BJ (cell line): ENCODE measurements at places on chromosomes 12 and 14. TPM values are rescaled to one million over a fixed set of nuclear protein-coding genes. Genes with fewer than 3 reads are reported as not detected.

GRCh38 chr14:80315681-80316080, 104.4 kb upstream of the DIO2 start:
- peak; percentile 52 for DNase-seq

DNA sequence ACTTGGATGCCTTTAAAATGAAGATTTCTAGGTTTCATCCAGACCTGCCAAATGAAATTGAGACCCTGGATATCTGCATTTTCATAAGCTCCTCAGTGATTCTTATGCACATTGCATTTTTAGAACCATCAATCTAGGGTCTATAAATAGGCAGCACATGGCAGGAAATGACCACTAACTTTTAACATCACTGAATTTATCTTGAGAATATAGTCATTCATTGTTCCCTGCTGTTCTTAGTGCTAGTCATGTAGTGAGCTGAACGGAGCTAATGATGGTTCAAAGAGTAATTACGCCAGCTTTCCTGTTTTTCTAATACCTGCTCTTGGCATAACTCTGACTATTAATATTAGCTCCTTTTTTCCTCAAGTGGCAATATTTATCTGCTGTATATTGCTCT, 91.6 kb downstream of the TPH2 start:
- DNase-seq = no peak

DNA sequence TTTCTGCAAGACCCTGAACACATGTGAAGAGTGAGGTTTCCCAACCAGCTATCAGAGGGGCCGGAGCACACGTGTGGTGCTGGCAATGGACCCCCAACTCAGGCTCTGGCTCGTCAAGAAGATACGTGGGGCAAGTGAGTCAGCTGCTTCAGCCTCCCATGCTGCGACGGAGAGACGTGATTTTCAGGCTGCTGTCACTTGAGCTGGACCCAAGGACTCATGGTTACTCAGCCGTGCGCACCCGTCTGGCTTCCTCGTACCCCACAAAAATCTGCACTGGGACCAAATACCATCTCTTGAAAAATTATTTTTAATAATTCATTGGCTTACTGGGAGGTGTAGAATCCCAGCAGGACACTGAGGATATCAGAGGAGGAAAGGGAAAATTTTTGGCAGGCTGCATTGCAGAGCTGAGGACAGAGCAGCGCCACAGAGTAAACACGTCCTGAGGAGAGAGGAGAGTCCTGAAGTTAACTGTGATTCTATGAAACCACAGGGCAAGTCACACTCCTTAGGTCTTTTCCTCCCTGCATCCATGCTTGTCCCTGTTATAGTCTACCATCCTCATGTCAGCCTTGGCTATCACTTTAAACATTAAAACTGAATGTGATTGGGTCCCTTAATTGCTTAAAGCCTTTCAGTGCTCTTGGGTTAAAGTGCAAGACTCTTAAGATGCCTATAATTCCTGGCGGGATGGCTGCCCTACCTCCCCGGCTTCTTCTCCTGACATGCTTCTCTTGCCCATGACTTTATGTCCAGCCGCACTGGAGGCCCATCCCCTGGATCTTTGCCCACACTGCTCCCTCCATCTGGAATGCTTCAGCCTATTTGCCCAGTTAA, 95.3 kb upstream of the SLC35F4 start:
- DNase-seq = no peak

- peak; percentile 52 for DNase-seq
Measured at GRCh38 chr14:100547633-100548294, 39.5 kb downstream of the BEGAIN start.

Gene HPD
- 0.05 TPM in 1 of 2 replicates, not detected in the other for polyA plus RNA-seq

Gene DPF3
- polyA plus RNA-seq = 3.6 and 4.3 TPM in 2 replicates

Gene HAL
- 0.12 and 0.15 TPM in 2 replicates for polyA plus RNA-seq

Gene SELPLG
- polyA plus RNA-seq = 5.2 and 8.1 TPM in 2 replicates

Gene C1S
- polyA plus RNA-seq = 329 and 341 TPM in 2 replicates

Gene FOXG1
- polyA plus RNA-seq = 0.01 TPM in 1 of 2 replicates, not detected in the other

GRCh38 chr12:110466791-110467190, 1.3 kb downstream of the GPN3 start:
- DNase-seq = no peak

DNA sequence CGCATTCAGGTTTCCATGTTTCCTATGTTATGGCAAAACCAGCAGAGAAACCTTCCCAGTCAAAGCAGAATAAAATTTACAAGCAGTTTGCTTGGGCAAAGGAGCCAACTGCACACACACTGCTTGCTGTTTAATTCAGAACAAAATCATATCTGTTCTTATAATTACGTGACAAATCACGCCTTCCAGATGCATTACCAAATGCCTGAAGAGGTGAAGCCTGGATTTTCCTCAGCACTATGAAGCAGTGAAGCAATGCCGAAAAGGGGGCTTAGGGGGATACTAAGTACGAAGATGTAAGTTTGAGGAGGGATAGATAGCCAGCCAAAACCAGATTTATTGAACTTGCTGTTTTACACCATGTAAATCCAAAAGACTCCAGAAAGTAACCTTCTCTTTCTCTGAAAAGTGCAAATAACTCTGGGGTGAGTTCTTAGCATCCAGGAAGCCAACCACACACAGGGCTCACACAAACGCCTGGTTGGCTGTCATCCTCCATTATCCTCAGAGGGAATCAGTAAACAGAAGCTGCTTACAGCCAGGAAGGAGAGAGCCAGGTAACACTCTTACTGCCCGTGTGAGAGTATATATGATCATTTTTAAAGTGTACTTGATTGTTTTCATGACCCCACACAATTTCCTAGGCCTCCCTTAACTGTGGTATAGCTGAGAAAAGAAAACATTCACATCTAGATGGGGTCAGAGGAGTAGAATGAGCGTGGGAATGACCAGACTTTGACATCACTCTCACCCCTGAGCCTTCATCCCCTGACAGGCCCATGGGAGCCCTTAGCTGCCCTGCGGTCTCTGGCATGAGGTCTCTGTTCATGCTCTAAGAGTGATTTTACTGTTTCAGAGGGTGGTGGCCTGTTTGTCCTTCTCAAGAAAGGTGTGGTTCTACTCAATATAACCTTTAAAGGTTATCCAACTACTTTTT, 442.5 kb downstream of the EGLN3 start:
- no peak for DNase-seq

Gene SERPINA9
- 0.09 and 0.12 TPM in 2 replicates for polyA plus RNA-seq

DNA sequence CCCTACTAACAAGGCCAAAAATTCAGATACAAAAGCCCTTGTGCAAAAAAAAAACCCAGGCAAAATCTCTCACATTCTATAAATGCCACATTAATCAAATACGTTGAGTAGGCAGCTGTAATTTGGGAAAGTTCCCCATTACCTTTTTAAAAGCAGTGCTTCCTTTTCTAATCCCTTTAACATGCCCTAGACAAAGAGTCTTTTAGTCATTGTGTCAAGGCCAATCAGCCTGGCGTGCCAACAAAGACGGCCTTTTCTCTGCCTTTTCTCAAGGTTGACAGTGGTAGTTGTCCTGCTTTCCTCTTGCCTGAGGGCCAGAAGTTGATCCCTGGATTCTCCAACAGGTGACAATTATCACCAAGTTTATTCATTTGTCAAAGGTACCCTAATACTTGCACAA, 62.5 kb upstream of the METAP2 start:
- DNase-seq = no peak

GRCh38 chr12:33813536-33813935, 208.8 kb upstream of the ALG10 start:
- no peak for DNase-seq

Gene RDH12
- polyA plus RNA-seq = not detected in 2 replicates

DNA sequence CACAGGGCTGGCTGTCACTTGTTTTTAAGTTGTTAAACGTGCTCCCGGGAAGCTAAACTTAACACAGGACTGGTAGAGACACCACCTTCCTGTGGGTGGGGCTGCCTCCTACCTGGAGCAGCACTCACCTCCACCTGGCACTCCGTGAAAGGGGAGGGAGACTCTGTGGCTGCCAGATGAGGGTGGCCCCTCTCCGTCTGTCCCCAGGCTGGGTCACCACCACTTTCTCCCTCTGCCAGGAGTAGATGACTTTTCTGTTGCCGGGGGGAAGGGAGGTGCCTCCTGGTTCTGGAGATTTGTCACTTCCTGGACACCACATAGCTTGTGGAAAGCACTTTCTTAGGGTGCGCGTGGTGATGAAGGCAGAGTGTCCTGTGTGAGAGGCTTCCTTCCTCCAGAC, 81.3 kb downstream of the WDR20 start:
- no peak for DNase-seq

GRCh38 chr12:113253532-113254285, 32.4 kb downstream of the TPCN1 start:
- DNase-seq = no peak

DNA sequence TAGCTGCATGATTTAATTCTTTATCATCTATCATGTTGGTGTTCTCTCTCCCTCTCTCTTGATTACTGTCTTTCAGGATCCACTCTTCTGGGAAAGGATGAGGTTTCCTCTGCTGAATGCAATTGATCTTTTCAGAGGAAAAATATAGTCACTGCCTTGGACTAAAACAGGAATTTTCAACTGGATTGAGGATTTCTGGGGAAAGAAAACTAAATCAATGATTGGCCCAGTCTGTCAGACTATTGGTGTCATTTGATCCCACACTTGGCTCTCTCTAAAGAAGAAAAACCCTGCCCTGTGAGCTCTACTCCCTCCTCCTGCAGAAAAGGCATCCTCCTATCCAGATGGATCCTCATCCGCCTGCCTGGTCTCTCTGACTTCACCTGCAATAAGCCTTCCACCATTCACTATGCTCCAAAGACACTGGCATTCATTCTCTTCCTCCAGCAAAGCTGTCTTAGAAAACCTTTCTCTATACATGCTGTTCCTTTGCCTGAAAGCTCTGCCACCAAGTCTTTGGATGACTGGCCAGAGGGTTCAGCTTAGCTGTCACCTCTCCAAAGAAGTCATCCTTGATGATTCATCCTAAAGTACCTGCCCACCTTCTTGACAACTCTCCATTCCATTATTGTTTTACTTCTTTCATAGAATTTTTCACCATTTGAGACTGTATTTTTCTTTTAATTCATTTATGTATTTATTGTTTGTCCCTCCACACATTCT, 127.7 kb upstream of the CAND1 start:
- no peak for DNase-seq

GRCh38 chr14:37384870-37385596, 187.3 kb downstream of the MIPOL1 start:
- no peak for DNase-seq

- DNase-seq = no peak
Measured at GRCh38 chr12:124929649-124930419, 15.4 kb upstream of the UBC start.

Gene KRT2
- not detected in 2 replicates for polyA plus RNA-seq

DNA sequence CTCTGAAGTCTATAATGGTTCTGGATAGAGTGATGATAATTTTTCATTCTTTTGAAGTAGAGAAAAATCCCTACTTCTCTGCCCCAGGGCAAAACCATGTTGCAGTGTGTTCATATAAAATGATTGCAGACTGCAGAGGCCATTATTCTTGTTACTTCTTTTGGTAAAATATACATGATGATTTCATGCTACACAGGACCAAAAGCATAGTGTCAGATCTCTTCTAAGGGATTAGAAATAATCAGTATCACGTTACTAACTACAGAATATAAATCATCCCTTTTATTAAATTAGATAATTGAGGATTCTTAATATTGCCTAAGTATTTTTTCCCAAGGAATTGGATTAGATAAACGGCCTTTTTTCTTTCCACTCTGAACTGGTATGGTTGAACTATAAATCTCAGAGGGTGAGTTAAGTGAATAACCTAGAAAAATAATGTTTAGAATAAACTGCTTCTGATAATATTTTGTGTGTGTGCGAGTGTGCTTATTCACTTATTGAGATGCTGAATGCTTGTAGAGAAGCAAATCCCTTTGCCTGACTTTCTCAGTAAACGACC, 156.2 kb downstream of the EFCAB11 start:
- DNase-seq = no peak
